ENCODE measurements at places on chromosomes 13 and 19.

DNA sequence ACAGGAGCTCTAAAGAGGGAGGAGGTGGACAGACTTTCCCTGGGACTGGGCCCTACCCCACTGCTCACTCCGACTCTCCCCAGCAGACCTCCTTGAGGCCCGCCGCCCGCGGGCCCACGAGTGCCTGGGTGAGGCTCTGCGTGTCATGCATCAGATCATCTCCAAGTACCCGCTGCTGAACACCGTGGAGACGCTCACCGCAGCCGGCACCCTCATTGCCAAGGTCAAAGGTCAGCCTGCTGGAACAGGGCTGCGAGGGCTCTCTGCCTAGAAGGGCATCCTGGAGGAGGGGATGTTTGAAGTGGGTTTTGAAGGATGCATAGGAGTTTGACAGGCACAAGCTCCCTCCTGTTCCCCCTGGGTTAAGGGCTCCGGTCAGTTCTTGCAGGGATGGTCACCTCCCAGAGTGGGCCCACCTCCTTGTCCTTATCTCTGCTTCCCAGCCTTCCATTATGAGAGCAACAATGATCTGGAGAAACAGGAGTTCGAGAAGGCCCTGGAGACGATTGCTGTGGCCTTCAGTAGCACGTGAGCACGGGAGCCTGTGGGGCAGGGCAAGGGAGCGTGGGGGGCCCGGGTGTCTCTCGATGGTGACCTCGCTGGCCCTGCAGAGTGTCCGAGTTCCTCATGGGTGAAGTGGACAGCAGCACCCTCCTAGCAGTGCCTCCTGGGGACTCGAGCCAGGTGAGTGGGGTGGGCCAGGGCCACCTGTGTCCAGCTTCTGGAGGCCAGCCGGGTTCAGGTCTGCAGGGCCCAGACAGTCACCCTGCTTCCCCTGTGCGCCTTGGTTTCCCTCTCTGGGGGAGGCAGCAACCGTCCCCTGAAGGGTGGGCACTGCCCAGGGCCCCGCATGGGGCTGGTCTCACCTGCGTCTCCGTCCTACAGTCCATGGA lies 6.3 kb downstream of the ARHGAP45 start:
- DNase-seq: no peak

GRCh38 chr13:109131698-109132257 lies 502.4 kb downstream of the MYO16 start:
- no peak for DNase-seq

GRCh38 chr19:8342684-8343482 lies at the start of gene KANK3:
TSS of gene KANK3 (minus strand) at chr19:8343262. CDS start at chr19:8337828, 5,434 bp downstream.
- DNase-seq: peak; percentile 94

- DNase-seq: no peak
These were observed 280.3 kb downstream of the KLF5 start for GRCh38 chr13:73339086-73339485.

All from stimulated activated CD8-positive, alpha-beta memory T cell treated with anti-CD3 and anti-CD28 coated beads, Interleukin-4, amount 100 ng/mL, for 24 hours (primary cell).